ENCODE measurements at places on chromosomes 4 and X. TPM values are rescaled to one million over a fixed set of nuclear protein-coding genes. Genes with fewer than 3 reads are reported as not detected.

The CHRNA9 gene
- not detected for total RNA-seq

The ZNF674 gene
- 4.3 TPM for total RNA-seq

The NKX6-1 gene
- total RNA-seq = not detected

The SHOX gene
- total RNA-seq = not detected

The BMP3 gene
- not detected for total RNA-seq

The SPANXN5 gene
- not detected for total RNA-seq

The MTTP gene
- total RNA-seq = not detected

The SMPX gene
- not detected for total RNA-seq

The LIMCH1 gene
- 24.1 TPM for total RNA-seq

The MAGEA1 gene
- total RNA-seq = 0.07 TPM

The SCLT1 gene
- 16.2 TPM for total RNA-seq

The SPANXD gene
- not detected for total RNA-seq

The MAP3K15 gene
- total RNA-seq = 0.13 TPM

The FAM199X gene
- total RNA-seq = 37.0 TPM

The PAK3 gene
- 1.5 TPM for total RNA-seq

The SOX3 gene
- not detected for total RNA-seq

The TMPRSS11D gene
- not detected for total RNA-seq

The GLUD2 gene
- 3.7 TPM for total RNA-seq

All from pulmonary artery endothelial cell (primary cell).